ENCODE measurements at places on chromosomes 6 and 20.

DNA sequence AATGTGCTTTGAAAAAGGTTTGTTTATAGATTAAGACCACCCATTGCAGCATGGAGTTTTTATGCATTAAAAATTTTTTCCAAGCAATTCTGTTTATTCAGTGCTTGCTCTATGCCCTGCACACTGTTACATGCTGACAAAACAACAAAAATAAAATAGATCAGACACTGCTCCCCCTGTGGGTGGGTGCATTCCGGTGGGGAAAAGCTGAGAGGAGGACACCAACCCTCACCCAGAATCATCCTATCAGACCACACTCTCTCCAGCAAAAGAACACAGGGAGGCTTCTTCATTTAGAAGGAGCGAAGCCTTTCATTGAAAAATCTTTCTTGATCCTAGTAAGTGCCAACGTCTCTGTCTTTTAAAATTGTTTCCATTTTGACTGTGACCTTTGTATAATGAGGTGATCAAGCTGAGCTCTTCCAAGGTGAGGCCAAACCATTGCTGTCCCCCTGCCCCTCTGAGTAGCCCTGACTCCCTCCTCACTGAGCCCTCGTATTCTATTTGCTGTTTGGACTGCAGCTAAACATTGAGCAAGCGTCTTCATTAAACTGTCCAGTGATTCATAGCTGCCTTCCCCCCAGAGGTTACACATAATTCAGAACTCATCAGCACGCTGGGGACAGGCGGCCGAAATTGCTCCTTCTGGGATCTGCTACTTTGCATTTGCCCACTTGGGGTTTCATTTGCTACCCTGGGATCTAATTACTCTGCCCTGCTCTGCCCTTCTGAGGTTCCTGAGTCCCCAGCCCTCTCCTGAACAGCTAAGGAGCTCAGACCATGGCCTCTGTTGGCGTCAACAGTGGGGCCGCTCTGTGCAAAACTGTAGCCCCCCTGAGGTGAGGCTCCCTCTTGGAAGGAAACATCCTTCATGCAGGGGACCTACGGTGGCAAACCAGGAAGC lies 102.4 kb downstream of the F13A1 start:
- no peak for DNase-seq

GRCh38 chr20:61385731-61386130 lies 133.7 kb downstream of the CDH4 start:
- DNase-seq = no peak

DNA sequence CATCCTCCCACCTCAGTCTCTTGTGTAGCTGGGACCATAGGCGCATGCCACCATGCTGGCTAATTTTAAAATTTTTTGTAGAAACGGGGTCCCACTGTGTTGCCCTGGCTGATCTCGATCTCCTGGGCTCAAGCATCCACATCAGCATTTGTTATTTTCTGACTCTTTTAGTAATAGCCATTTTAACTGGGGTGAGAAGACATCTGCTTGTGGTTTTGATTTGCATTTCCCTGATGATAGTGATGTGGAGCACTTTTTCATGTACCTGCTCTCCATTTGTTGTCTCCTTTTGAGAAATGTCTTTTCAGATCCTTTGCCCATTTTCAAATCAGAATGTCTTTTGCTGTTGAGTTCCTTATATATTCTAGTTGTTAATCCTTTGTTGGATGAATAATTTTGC lies 22.2 kb upstream of the TULP4 start:
- DNase-seq = no peak

DNA sequence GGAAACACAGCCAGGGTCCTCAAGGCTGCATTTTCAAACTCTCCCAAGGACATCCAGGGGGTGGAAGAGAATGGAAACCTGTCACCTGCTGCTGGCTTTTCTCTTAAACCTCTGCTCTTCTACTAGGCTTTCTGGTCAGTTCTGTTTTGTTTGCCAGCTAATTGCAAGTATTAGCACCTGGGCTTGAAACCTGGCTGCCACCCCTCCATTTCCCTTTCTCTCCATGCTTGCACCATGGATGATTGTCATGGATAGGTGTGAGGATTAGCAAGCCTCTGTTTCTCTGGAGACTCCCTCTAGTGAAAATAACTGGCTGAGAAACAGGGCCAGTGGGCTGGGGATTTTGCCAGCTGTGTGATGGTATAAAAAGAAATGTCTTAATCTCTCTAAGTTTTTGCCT lies 33.0 kb upstream of the GPR6 start:
- DNase-seq = no peak

GRCh38 chr6:35415065-35415891 lies 36.9 kb upstream of the FANCE start:
- DNase-seq = no peak

GRCh38 chr6:148608199-148608951 lies 138.5 kb upstream of the UST start:
- no peak for DNase-seq

DNA sequence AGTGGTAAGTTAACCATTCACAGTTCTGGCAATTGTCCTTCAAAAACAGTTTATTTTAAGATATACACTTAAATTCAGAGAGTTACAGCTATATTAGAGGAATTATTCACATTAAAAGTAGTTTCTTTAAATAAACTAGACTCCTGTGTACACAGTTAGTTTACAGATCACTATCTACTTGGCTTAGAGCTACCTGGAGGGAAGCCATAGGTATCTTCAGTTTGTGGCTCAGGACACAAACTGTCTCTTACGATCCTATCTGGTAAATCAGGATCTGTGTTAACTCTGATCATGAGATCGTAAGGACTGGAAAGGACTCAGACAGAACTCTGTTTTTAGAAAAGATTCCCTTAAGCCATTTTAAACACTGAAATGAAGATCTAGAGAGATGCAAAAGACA lies 160.9 kb downstream of the REV3L start:
- no peak for DNase-seq

- no peak for DNase-seq
Measured at GRCh38 chr6:89348372-89348771, 4.2 kb downstream of the UBE2J1 start.

DNA sequence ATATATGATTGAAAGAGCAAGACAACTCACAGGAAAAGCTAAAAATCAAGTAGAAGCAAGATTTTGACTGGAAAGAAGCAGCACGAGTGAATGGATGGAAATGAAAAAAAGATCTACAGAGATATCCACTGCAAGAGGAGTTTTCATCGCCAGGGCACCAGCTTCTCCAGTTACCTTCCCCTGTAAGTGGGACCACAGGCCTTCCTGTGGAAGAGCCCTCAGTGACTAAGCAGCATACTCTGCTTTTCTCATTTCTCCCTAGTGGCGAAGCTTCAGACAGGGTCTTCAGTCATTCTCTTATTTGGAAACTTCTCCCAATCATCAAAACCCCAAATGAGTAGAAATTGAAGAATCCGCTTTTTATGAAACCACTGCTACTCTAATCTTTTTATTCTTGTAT lies 40.5 kb downstream of the ADGRB3 start:
- DNase-seq = no peak

DNA sequence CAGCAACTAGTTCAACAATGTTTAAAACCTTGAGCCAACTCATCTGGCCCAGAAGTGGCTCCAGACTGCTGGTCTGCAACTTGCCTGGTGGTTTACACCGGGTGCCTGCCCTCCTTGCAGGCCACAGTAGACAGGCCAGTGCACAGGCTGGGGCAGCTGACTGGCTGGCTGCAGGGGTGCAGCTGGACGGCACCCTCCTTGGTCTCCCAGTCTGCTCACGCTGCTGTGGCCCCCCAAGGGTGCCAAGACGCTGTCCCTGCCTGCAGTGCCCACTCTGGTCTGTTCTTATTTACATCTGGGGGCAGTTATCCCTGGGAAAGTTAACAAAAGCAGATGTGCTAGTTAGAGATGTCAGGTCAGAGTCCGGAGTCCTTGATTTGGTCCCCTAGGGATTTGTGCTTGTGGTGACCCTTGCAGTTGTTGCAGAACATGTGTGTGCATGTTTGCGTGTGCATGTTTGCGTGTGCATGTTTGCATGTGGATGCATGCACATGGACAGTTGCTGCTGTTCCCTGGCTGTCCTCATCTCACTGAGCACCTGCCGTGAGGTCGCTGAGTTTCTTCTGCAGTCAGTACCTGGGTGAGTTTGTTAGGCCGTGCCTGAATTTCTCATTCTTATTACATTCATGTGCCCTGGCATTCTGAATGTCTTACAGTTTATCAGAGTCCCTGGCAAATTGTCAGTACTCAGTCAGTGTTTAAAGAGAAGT lies 48.2 kb upstream of the IRF4 start:
- DNase-seq = no peak

- DNase-seq = no peak
Measured at GRCh38 chr6:37050854-37051137, 45.3 kb downstream of the FGD2 start.

DNA sequence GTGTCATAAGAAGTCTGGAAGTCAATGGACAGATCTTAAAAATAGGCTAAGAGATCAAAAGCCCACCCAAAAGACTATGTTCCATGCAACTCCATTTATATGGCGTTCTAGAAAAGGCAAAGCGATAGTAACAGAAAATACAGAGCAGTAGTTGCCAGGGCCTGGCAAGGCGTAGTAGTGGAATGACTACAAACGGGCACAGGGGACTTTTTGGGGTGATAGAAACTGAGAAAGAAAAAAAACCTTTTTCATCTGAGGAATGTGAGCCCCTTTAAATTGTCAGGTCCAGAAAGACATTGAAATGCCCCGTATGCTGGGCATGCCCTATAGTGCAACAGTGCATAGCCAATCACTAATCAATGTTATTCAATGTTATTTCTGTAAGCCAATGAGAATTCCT lies 47.2 kb upstream of the FAM50B start:
- DNase-seq = no peak

GRCh38 chr6:81950877-81951276 lies 198.4 kb upstream of the TENT5A start:
- no peak for DNase-seq

DNA sequence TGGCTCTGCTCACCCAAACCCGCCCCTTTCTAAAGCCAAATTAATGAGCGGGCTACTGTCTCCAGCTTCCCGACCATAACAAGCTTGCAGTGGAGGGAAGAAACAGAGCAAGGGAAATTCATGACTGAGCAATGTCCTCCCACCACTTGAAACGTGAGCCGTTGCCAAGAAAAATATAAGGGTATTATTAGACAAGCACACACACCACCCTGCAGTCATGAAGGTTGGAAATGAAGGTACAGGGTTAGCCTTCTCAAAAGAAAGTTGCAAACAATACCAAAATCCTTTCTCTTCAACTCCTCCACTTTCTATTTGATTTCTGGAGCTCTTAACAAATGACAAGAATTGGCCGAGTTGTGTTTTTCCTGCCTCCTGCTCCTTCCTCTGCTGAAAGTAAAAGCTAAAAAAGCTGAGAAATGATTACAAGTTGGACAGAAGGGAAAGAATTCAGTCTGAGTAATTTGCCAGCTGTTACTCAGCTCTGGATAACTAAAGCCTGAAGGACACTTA lies 151.1 kb upstream of the B3GAT2 start:
- no peak for DNase-seq

GRCh38 chr6:116314878-116315277 lies 35.1 kb upstream of the TSPYL1 start:
- DNase-seq = no peak

GRCh38 chr6:79094938-79095337 lies 16.9 kb upstream of the PHIP start:
- DNase-seq = no peak

- DNase-seq = no peak
Measured at GRCh38 chr6:165653607-165654006, 9.4 kb downstream of the PDE10A start.

- no peak for DNase-seq
Measured at GRCh38 chr6:31918069-31918720, 9.3 kb upstream of the C2 start.

GRCh38 chr20:8194721-8195120 lies 62.7 kb downstream of the PLCB1 start:
- no peak for DNase-seq

DNA sequence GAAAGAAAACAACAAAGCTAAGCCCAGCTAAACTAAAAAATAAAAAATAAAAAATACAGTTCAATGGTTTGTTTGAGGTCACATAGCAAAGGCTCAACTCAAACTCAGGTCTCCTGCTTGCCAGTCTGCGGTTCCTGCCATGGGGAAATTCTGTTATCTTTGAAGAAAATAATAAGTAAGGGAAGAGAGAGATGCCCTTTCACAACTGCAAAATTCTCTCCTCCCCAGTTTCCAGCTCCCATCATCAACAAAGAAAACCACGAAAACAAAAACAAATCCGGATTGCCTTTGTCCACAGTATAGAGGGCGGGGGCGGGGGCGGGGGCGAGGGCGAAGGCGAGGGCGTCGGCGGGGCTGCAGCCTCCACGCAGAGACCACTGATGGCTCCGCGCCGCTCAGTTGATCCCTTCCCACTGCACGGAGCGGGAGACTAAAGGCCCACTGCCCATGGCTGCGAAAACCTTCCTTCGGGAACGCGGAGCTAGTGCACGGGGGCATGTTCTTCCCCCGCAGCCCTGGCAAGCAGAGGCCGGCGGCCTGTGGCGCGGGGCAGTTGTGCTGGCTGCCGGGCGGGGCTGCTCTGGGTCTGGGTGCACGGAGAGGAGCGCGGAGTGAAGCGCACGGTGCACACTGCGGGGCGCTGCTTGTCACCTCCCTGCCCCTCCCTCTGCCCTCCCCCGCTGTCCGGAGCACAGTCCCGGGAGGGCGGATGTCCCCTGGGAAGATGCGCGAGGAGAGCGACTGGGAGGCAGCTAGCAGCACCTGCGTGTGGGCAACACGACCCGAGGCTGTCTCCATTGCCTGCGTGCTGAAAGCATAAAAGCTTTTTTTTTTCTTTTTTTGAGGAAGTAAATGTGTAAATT lies 54.1 kb upstream of the TPD52L1 start:
- DNase-seq = no peak

DNA sequence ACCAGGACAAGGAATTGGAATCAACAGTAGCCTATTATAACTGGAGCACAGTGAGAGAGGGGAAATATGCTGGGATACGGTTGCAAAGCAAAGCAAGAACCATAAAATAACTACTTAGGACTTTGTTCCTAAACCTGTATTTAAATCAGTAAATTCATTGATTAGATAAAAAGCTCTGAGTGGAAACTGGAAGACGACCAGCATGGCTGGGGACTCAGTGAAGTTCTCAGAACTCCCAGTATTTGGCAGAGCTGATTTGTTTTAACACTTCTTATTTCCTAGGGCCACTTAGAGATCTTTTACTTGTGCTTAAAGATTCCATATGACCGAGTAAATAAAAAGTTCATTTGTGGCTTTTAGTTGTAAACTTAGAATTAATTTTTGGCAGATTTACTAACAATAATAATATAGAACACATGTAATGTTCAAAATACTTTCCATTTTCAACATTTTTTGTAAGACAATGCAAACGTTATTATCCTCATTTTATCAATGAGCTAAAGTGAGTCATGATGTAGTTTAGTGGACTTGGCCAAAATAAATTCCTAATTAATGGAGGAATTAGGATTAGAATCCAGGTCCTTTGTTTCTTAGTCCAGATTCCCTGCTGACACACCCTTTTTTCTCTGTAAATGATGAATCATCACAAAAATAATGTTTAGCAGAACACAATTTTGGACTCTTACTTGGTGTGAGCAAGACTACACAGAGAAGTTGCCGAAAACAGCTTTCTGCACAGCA lies 392.9 kb downstream of the GJA1 start:
- DNase-seq = no peak

DNA sequence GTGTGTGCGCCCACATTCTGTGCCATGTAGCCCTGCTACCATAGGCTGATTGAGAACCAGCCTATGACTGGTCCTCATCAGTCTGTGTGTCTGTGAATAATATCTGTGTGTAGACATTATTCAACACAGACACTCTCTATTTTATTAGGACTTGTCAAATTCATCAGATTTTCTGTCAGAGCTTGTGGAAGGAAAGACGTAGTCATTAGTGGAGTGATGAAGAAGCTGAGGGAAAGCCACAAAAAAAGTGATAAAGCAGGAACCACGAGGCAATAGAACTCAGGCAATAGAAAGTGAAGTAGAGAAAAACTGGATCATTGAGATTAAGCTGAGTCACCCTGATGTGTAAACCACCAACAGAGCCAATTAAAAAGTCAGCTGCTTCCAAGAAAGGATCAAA lies 122.2 kb upstream of the MARCKS start:
- no peak for DNase-seq
